ENCODE measurements at places on chromosomes 1 and 21. TPM values are rescaled to one million over a fixed set of nuclear protein-coding genes. Genes with fewer than 3 reads are reported as not detected.
A peak's percentile ranks its signal among the peaks of the same experiment; 100 is the strongest.

The RABGGTB gene
- 55.6 TPM for polyA plus RNA-seq

The OR6K3 gene
- not detected for polyA plus RNA-seq

The DYRK3 gene
- 1.7 TPM for polyA plus RNA-seq

The SFN gene
- polyA plus RNA-seq = 137 TPM

The TEX38 gene
- not detected for polyA plus RNA-seq

The APCS gene
- not detected for polyA plus RNA-seq

The CCDC185 gene
- not detected for polyA plus RNA-seq

- DNase-seq = no peak
These were observed 1.1 kb upstream of the FNDC10 start for GRCh38 chr1:1600861-1601563.

- no peak for DNase-seq
These were observed 162.7 kb downstream of the DNM3 start for GRCh38 chr1:172003766-172004530.

GRCh38 chr1:47934243-47934805, 62.9 kb downstream of the TRABD2B start:
- DNase-seq = peak; percentile 70

- no peak for DNase-seq
These were observed 251.5 kb downstream of the BACH1 start for GRCh38 chr21:29550205-29550604.

GRCh38 chr1:76510672-76511557, 356.4 kb upstream of the ST6GALNAC5 start:
- DNase-seq = peak; percentile 11

DNA sequence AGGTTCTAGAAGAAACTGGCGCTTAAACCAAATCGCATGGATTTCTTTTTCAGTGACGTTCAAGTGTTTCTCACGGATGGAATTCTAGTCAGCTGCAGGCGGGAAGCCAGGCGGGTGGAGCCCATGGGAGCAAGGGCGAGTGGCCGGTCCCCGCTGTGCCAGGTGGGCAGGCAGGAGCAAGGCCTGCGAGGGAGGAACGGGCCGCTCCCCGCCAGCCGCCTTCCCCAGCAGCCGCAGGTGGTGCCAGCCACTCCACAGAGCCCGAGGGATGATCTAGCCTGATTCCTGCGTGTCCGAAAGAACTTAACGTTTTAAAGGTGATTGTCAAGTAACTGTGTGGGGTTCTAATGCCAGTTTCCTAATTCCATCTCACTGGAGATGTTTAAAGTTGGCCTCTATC, 9.1 kb downstream of the PEX10 start:
- no peak for DNase-seq

GRCh38 chr1:206778031-206778430, 5.7 kb upstream of the IL10 start:
- DNase-seq = no peak

DNA sequence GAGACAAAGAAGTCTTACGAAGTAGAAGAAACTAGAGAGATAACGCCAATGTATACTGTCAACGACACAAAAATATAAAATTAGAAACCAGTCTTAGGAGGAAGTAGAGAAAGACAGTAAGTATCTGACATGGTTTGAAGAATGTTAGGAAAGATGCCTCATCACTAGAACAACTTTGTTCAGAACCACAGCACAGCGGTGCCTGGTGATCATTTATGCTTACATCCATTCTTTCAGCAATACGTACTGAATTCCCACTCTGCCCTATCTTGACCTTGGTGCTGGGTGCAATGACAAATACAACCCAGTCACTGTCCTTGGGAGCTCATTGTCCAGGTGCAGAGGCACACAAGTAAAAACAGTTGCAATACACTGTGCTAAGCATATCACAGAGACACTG, 104.4 kb downstream of the TM2D1 start:
- DNase-seq = no peak

DNA sequence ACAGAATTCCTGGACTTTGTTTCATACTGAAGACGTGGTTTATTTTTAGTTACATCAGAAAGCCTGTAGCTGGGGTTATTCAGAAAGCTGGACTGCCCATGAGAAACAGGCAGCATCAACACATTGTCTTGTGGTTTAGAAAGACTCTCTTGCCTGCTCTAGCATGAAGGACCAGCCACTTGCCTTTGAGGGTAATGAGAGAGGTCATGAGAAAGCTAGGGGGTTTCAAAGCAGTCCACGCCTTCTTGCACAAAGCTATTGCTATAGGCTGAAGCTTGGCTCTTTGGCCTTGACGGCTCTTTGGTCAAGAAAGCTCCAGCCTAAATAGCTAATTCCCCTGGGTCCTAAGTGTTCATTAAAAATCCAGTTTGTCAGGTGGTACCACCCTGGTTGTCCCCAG, 208.1 kb downstream of the PRDM2 start:
- no peak for DNase-seq

DNA sequence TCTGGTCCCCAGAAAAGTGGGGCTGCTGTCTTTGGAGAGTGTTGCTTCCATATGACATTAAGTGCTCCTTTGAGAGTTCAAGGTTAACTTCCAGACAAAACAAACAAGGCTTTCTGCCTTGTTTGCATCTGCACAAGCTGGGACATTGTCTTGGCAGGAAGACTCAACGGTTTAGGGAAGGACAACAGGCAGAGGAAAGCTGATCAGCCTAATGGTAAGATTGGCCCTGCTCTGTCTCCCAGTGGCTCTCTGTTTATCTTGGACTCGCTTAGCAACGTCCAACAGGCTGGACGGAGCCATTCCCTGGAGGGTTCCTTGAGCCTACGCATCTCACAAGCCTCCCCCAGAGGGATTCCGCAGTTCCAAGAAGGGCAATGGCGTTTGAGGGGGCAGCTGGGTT, 62.2 kb upstream of the SLC44A3 start:
- DNase-seq = no peak

DNA sequence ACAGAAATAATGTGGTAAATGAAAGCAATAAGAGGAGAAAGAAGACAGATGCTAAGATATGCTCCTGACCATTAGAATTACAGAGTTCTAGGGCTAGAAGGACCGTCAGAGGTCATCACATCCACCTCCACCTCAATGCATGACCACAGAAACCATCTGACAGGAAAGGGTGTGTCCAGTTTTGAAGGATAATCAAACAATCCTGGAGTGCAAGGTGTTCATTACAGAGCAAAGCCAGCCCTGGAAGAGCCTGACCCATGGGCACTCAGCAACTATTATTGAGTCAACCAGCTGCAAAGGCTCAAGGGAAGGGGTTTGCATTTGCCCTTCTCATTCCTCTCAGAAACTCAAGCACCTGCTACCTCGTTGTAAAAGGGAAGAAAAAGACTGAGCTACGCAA, 46.4 kb downstream of the TOR1AIP2 start:
- peak; percentile 12 for DNase-seq

DNA sequence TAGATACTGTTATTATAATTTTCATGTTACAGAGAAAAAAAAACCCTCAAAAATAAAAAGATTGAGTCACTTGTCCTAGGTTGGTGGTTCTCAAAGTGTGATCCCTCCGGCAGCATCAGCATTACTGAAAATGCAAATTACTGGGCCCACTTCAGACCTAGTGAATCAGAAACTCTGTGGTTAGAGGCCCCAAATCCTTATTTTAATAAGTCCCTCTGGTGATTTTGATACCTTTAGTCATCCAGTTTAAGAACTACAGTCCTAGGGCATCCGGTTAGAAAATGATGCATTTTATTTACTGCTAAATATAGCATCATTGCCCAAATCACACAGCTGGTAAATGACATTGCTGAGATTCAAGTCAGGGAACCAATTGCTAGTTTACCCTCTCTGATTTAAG, 203.7 kb upstream of the RUNX1 start:
- DNase-seq = no peak

DNA sequence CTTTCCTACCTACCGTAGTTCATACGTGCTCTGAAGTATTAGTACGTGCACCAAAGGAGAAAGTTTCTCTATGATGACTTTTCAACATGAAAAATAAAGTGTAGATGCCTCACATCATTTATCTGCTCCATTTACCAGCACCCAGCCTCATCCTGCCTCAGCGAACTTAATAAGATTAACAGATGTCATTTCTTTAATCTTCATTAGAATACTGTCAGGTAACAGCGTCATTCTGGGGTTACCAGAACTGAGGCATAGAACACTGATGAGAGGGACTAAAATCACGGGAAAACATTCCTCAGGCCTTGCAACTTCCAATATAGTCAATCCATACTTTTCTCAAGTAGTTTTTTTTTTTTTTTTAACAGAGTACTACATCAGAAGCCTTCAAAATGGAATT, 43.2 kb upstream of the DISC1 start:
- DNase-seq = no peak

DNA sequence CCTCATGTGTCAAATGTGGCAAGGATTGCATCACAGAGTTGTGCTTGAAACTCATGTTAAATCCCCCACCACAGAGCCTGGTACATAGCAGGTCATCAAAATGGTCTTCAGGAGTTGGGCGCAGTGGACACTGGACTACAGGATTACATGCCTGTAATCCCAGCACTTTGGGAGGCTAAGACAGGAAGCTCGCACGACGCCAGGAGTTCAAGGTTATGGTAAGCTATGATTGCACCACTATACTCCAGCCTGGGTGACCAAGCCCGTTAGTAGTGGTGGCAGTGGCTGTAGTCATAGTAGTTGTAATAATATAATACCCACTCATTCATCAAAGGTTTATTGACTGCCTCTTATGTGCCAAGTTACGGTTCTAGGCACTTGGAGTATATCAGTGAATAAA, 123.4 kb upstream of the IRF2BP2 start:
- no peak for DNase-seq

DNA sequence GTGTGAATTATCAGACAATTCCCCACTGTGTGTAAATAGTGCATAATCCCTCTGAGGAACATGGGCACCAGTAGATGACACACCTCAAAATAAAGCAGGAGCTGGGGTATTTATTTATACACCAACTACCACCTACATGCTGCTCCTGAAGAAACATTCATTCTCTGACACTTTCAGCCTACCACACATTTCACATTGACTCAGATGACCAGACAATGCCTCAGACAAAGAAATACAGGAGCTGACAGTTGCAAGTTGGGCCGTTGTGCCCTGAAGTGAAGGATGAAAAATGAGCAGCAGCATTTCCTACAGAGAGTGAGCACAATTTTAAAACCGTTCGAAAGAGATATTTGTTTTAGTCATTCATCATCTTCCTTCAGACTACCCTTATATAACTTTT, 63.2 kb downstream of the RGS2 start:
- no peak for DNase-seq

- no peak for DNase-seq
These were observed 3.9 kb upstream of the FLG start for GRCh38 chr1:152328801-152329391.

GRCh38 chr1:247007511-247008405, at the start of gene ZNF695:
TSS of gene ZNF695 (minus strand) at chr1:247008057. CDS start at chr1:247007908, 149 bp downstream.
- DNase-seq = peak; percentile 94

- peak; percentile 71 for DNase-seq
These were observed 7.4 kb downstream of the IFFO2 start for GRCh38 chr1:18948913-18949685.

DNA sequence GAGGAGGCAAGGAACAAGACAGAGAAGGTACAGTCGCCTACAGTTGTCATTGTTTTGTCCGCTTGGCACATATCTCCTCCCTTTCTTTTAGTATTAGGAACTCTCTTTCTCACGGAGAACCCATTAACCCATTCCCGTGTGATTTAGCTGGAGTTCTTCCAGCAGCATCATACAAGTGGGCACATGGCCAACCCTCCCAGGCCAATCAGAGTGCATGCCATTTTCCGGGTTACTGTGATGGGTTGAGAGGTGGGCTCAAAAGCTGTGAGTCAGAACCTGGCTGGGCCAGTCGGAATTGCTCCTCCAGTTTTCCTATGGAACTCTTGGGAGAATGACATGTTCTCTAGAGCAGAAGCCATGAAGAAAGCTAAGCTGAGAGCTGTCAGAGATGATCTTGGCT, 83.1 kb upstream of the SOD1 start:
- DNase-seq = no peak

- no peak for DNase-seq
These were observed 321.6 kb downstream of the LMO4 start for GRCh38 chr1:87650306-87650705.

DNA sequence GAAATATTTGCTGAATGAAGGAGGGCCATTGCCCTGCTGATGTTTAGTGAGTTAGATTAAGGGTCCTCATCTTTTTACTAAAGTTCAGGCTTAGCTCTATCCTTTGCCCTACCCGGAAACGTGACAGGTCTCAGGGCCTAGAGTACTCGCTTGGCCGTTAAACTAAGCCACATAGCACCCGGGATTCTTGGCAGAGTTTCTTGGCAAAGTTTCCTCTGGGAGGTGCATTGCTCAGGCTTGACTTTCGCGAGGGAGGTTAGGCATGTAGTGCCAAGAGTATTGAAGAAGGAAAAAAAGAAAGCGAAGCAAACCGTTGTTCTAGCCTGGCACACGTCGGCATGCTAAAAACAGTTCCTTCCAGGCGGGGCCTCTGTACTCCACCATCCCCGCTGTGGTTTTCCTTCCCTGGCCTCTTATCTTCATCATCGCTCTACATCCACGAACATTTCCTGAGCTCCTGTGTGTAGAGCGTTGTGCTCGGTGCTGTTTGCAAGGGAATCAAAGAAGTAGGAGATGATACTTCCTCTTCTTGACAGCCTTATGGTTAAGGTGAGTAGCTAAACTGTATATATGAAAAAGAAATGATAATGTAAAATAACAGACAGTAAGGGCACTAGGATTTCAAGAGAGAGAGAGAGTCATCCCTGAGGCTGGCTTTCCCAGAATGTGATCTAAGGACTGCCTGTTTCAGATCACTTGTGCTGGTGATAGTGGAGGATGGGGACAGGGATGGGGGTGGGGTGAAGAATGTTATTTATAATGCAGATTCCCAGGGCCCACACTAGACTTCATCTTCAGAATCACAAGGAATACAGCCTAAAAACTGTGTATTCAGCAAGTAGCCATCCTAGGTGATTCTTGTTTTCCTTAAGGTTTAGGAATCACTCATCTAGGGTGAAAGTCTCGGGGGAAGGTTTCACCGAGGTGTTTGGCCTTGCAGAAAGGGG, 18.8 kb downstream of the RNF220 start:
- no peak for DNase-seq

GRCh38 chr1:3067301-3067670, 1.7 kb upstream of the PRDM16 start:
- no peak for DNase-seq

- DNase-seq = no peak
These were observed 313.1 kb downstream of the PTBP2 start for GRCh38 chr1:97034651-97035050.

GRCh38 chr1:204633665-204634064, 51.9 kb downstream of the LRRN2 start:
- no peak for DNase-seq

DNA sequence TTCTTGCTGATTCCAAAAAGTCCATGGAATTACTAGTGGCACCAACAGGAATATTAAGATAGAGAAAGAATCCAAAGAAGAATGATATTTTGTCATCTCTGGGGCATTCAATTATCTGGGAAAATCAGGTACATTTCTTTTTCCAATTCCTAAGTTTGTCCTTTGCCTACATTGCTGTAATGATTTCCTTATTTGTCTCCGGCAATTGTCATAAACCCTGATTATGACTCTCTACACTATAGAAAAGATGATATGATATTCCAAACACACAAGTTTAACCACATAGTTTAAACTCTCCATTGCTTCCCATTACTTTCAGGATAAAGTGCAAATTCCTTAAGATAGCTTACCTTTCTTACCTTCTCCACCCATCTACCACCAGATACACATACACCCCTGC, 647.0 kb downstream of the PLPP3 start:
- DNase-seq = no peak

All from small intestine (tissue), 16 donors.